Heart left ventricle (tissue), 16 donors: ENCODE measurements at places on chromosomes 1 and 21.

- no peak for DNase-seq
Measured at GRCh38 chr1:170351366-170351946, 180.5 kb upstream of the GORAB start.

GRCh38 chr1:56435434-56436262 lies 143.7 kb downstream of the PLPP3 start:
- DNase-seq = no peak

DNA sequence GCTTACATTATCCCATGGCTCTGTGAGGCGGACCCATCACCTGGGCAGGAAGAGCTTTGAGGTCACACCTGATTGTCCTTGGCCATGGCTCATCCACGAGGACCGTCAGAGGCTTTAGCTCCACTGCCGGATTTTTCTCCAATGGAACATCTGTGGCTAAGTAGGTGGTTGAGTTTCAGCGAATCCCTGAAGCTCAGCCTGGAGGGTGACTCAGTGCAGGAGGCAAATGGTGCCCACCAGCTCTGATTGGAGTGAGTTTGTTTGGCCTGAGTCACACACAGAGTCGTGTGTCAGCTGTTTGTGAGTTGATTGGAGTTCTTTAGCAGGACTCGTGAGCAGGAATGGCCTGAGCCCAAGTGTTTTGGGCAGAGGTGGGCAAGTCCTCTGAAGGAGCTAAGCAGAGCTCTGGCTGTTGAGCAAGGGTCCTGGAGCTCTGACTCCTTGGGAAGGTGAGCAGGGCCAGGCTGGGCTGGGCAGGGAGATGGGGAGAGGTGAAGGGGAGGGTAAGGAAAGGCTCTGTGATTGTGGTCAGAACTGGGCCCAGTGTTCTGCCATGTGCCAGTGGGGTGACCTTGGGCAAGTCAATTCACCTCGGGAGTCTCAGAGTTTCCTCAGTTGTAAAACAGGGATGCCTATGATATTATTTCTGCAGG lies 2.0 kb downstream of the SLC6A17 start:
- DNase-seq = no peak

DNA sequence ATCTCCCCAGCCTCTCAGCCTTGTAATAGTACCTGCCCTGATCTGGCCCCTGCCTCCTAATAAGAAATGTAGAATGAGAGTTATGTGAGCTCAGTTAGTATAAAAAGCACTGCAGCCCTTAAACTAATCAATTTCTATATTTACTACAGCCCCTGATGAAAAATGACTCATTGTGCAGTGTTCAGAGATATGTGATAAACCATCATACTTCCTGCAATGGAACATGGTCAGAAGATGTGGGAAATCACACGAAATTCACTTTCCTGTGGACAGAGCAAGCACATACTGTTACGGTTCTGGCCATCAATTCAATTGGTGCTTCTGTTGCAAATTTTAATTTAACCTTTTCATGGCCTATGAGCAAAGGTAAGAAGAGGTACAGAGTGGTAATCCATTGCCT lies 176.8 kb upstream of the PDE4B start:
- DNase-seq = no peak

- DNase-seq = no peak
Measured at GRCh38 chr1:66262208-66262963, 271.6 kb upstream of the SGIP1 start.

- DNase-seq = no peak
Measured at GRCh38 chr1:150575072-150575489, 4.3 kb downstream of the MCL1 start.

GRCh38 chr1:174352117-174352516 lies 95.6 kb upstream of the GPR52 start:
- no peak for DNase-seq

- no peak for DNase-seq
Measured at GRCh38 chr1:83692524-83693381, 306.2 kb downstream of the TTLL7 start.

DNA sequence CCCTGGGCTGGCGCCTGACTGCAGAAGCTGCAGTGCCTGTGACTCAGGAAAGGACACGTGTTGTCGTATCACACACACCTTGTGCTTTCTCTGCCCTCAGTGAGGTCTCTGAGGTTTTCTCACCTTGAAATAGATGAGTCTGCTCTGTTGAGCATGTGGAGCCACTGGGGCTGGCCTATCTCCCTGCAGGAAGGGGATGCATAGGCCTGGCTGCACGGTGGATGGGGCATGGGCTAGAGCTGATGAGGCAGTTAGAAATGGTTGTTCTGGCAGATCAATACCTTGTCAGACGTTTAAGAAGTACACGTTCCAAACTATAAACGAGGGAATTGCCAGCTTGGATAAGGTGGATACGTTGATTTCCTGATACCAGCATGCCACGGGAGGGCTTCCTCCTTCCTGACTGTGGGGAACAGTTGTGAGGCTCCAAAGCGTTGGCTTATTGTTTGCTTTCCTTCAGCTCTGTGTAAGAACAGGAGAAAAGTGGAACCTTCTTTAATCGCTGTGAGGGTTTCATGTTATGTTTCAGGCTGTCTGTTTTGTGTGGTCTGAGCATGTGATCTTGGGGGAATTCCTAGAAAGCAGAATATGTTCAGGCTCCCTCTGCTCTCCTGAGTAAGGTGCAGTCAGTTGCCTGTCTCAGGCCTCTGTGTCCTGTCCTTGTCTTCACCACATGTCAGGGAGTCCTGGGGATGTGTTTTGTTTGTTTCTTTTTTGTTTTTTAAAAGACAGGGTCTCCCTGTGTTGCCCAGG lies 44.8 kb downstream of the PCNT start:
- DNase-seq = no peak

- DNase-seq = no peak
Measured at GRCh38 chr1:39898648-39899603, 2.8 kb downstream of the MYCL start.

- DNase-seq = no peak
Measured at GRCh38 chr1:22517956-22518355, 45.3 kb upstream of the EPHA8 start.

DNA sequence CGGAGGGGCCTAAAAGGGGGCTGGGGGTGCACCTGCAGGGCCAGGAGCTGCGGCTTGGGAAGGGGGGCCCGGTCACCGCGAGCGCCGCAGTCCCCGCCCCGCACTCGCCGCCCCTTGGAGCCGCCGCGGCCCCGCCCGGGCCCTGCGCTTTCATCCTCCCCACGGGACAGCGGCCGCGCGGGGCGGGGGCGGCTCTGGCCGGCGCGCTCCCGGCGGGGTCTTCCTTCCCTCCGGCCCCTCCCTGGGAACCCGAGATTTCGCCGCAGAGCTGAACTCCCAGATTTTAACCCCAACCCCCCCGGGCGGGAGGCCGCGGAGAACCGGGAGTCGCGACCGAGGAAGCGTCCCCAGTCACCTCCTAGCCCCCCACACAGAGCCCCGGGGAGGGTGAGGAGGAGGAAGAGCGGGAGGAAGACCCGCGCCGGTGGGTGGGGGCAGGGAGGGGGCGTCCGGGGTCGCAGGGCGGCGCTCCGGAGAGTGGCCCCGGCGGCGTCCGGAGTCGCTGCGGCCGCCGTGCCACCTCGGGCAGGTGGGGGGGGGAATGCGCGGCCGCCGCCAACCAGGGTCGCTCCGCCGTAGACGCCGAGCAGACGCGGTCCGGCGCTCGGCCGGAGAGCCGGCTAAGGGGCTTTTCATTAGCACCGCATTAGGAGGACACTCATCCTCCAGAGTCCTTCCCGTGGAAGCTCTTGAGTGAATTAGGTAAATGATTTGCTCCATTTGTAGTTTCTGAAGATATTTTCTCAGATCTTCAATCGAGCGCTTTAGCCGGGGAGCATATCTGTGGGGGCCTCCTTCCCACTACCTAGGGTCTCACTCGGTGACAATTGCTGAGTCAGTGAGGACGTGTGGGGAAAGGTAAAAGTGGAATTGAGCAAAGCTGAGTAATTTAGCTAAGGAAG lies 31.6 kb upstream of the NFIA start:
- DNase-seq = peak; percentile 81

DNA sequence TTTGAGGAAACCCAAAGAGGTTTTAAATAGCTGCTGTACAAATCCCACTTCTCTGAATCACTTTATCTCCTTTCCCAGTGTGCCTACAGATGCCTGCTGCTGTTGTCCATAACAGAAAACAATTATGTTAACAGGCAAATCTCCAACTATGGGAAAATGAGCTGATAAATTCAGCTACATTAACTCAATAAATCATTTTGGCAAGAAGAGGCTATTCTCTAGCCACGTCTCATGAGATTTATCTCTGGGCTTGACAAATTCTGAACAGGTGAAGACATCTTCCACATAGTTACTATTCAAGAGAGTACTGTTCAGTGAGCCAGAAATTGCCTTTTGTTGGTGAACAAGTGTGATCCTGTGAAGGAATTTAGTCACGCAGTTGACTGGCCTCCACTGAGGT lies 327.1 kb upstream of the FMN2 start:
- no peak for DNase-seq

DNA sequence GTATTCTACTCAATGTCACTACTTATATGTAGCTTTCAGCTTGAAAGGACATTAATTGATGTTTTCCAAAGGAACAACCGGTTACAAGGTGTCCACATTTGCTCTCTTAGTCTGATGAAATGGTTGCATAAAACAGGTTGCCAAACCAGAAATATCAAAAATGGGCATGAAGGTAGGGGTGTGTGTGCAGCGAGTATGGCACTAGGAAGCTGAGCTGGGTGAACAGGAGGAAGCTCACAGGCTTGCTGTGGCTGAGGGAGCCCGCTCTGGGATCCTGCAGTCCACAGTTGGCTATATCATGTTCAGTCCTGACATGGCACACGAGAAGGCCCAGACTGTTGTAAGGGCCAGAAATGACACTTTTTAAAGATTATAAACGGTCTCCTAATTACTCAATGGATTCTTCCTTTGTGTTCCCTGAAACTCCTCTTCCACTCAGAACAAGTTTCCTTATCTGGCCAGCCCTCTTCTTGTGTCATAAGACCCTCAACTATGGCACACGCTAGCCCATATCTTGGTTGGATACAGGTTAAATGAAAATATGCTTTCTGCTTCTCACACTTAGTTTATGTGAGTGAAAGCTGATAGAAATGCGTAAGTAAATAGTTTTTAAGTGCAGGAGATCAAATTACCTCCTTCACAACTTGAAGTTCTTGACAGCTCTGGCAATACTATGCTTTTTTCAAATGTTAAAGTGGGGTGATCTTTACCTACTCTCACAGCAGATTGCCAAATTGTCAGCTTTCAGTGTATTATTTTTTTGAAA lies 201.5 kb downstream of the LMO4 start:
- no peak for DNase-seq

DNA sequence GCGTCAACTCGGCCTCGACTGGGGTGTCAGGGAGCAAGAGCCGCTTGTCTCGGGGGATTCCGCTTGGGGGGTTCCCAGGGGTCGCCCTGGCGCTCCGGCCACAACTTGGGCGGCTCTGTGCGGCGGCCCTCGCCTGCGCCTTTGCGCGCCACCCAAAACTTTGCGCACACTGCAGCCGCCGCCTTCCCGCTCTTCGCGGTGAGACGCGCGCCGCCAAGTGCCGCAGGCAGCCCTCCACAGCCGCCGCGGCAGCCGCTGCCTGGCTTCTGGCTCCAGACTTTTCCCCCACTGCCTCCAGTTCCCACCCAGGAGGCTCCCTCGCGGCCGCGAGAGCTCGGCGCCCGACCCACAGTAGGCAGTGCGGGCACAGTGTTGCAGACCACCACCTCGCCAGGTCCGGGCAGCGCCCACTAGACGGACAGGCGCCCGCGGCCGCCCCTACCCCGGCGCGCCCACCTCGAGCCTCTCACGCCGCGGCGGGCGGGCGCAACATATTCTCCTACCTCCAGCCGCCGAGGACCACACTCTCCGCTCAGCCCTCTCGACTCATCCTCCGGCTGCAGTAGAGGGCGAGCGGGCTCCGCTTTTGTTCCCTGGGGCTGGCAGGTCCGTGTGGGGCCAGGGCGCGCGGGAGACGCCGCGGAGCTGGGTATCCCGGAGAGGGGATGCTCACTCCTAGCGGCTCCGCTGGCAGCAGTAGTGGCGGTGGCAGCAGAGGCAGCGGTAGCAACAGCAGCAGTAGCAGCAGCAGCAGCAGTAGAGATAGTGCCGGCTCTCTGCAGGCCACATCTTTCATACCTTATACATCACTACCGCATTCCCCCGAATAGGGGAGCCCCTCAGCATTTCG lies 296.6 kb downstream of the OMA1 start:
- DNase-seq = peak; percentile 18

DNA sequence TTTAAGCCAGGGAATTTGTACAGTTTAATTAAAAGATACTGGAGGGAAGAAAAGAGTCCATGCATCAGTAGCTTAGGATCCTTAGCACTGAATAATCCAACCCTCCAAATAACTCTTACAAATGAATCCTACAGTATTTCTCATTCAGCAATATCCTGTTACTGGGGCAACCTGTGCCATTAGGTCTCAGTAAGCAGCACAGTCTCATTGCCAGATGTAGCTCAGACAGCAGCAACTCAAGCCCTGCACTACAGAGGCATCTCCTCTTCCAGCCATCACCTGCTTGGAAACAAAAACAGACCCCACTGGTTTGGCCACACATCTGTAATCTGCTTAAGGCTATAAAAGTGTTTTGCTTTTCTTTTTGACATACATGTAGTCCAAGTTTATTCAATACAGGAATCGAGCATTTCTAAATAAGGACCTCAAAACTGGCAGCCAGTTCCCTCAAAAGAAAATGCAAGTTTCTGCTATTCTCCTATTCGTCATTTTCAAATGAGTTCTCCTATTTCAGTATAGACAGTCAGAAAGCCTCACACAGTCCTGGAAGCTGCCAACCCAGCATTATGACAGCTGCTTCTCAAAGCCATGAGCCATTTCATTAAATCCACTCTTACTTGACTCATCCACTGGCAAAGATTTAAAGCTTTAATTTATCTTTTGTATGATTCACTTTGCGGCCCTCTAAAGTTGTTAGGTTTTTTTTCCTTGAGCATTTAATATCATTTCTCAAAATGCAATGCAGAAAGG lies 129.0 kb downstream of the APP start:
- DNase-seq = no peak

- no peak for DNase-seq
Measured at GRCh38 chr1:46772571-46772970, 26.3 kb upstream of the CYP4B1 start.

DNA sequence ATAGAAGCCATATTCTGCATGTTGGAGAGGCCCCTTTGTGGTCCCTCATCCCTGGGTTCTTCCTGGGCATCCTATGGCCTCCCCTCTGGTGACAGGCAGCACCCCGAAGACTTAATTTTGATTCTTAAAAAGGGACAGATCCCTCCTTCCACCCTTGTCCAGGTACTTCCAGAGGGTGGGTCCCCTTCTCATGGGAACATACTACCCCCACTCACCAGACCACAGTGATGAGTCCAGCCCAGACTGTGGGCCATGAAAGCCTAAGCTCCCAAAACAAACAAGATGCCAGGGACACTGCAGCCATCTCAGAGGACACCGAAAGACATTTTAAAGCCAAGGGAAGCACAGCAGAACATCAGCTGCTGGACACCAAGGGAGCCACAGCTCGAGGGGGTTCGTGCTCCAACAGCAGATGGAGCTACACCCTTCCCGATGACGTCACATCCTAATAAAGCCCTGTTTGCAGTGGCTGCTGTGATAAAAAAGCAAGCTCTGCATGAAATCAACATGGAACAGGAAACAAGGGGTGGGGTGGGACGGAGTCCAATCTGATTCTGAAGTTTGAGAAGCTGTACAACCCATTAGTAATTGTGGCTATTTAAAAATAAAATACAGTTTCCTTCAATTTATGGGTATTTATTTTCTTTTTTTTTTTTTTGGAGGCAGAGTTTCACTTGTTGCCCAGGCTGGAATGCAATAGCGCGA lies 32.4 kb downstream of the GNB1 start:
- DNase-seq = peak; percentile 92

- no peak for DNase-seq
Measured at GRCh38 chr1:46489638-46490405, at the start of gene DMBX1. DMBX1 (plus strand) TSS chr1:46489836; CDS start chr1:46507011, 17,175 bp downstream.
